Activated CD8-positive, alpha-beta memory T cell treated with anti-CD3 and anti-CD28 coated beads, Interleukin-2, amount 50 U/mL, for 4 hours (primary cell): ENCODE measurements at places on chromosomes 3 and 15.

GRCh38 chr3:49703443-49703927 lies 14.1 kb downstream of the RNF123 start:
- peak; percentile 63 for DNase-seq

DNA sequence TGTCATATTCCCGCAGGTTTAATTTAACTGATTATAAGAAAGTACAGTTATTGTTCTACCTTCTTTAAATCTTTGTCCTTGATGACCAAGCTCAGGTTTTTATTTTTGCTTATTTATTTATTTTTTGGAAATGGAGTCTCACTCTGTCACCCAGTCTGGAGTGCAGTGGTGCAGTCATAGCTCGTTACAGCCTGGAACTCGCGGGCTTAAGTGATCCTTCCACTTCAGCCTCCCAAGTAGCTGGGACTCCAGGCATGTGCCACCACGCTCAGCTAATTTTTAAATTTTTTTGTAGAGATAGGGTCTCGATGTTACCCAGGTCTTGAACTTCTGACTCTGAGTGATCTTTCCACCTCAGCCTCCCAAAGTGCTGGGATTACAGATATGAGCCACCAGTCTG lies 8.9 kb downstream of the USP3 start:
- no peak for DNase-seq

DNA sequence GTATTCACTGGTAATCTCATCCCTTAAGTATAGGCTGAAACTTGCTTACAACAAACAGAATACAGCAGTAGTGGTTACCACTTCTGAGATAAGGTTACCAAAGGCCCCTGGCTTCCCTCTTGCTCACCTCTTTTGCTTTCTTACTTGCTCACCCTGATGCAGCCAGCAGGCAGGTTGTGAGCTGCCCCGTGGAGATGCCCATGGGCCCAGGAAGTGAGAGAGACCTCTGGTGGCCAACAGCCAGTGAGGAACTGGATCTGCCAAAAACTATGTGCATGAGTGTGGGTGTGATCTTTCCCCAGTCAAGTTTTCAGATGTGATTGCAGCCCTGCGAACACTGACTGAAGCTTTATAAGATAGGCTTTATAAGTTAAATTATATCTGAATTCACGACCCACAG lies 48.7 kb downstream of the NMNAT3 start:
- no peak for DNase-seq

GRCh38 chr15:45187894-45188830 lies at the start of gene SHF:
SHF (minus strand) TSS chr15:45187966; CDS start chr15:45187951, 15 bp downstream.
- DNase-seq, result peak; percentile 78

- no peak for DNase-seq
Observed at GRCh38 chr3:112782491-112782890, 64.2 kb downstream of the CD200R1L start.

- no peak for DNase-seq
Observed at GRCh38 chr3:23734481-23734880, 71.3 kb upstream of the UBE2E1 start.
